ENCODE measurements at places on chromosomes 5 and 9.
A peak's percentile ranks its signal among the peaks of the same experiment; 100 is the strongest.

DNA sequence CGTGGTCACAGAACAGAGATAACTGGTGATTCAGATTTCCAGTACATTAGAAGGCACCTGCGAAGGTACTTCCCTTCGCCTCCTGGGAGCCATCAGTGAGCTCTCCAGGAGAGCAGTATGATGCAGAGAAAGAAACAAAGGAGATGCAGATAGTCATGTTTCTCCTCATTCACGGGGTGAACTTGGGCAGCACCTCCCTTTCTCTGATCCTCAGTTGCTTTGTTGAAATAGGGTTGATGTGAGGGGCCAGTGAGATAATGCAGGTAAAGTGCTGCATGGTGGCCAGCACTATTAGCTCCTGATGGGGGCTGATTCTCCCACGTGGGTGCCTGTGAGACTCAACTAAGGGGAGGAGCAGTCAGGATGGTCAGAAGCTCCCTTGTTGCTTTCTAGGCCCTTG lies 46.6 kb upstream of the ZNF169 start:
- no peak for DNase-seq

DNA sequence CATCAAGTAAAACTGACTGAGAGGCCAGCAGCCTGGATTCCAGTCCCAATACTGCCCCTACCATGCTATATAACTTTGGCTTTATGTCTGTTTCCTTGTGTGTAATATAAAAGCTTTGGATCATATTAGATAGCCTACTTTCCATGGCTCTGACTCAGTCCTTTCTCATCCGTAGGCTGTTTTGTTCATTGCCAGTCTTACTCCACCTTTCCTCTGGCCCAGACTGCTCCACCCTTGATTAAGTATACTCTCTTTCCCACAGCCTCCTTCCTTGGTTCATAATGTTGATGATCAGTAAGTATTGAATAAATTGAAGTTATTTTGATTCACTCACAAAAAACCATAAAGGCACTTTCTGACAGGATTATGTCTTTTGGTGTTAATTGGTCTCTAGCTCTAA lies 1.5 kb upstream of the MRPS30 start:
- no peak for DNase-seq

DNA sequence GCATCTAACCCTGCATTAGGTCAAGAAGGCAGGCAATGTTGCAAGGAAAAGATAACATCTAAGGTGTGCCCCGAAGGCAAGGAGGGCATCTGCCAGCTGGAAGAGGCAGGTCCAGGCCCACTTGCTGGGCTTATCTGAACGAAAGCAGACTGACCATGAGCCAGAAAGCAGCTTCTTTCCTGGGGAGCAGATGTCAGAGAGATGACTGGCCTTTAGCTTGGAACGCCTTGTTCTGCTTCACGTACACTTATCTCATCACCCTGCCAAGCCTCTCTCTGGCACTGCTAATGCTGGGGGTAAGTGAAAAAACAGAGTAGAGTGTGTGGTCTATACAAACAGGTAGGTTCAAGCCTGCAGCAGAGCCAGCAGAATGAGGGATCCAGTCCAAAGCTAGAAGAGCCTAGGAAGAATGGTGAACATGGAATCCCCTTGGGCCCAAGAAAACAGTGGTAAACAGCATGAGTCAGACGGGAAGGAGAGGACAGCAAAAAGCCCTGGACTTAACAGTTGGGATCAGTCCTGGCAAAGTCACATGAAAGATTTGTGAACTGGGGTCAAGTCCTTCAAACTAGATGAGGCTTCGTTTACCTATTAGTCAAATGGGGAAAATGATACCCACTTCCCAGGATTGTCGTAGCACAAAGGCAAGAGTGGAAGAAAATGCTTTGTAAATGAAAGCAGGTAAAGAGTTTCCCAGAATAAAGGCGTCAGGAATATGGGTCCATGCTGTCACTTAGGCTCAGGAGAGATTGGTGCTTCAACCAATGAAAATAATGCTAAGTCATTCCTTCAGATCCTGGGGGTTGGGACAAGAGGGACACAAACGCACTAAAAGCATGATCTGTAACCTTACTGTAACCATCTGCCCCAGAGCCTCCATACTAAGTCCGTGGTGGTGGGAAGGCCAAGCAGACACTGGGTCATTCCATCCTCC lies 200.9 kb downstream of the SLIT3 start:
- DNase-seq = no peak

- DNase-seq = peak; percentile 97
Observed at GRCh38 chr5:170278611-170279458, 18.7 kb downstream of the LCP2 start.

DNA sequence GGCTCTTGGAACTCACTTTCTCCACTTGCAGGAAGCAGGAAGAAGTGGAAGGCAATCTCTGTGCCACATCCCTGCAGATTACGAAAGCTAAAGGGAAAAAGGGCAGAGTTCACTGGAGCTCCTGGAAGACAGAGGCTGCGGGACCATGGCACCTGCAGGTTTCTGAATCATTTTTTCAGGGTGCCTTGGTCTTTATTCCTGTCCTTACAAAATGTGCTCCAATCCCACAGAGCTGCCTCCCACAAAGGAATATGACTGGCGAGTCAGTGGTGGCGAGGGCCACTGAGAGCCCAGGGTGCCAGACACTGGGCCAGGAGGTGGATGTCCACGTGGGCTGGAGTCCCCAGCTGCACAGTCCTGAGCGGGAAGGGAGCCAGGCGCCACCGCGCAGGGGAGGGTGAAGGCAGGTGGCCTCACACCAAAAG lies 183.0 kb downstream of the FANCC start:
- DNase-seq = no peak

DNA sequence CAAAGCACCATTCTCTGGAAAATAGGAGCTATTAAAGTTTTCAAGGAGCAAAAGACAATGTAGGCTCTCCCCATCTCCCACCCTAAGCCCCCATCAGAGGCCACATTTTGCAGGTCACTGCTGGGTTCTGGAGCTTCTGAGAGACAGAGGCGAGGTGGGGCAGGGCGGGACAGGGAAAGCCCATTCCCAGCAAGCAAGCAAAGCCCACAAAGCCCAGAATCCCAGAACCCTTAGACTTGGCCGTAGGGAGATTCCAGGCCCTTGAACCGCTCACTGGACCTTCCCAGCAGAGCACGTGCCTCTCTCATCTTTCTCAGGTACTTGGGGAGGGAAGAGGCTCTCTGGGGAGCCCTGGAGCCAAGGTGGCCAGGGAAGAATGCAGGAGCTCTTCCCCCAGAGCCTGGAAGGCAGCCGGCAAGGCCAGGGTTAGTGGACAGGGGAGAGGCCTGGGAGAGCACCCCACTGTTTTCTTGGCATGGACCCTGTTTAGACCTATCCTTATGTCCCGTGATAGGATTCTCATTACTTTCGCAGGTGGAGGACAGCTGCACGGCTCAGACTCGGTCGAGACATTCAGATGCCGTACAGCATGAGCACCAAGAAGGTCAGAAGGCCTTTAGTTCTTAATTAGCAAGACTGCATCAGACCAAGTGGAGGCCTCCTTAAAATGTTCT lies 52.4 kb downstream of the ZNF354C start:
- no peak for DNase-seq

DNA sequence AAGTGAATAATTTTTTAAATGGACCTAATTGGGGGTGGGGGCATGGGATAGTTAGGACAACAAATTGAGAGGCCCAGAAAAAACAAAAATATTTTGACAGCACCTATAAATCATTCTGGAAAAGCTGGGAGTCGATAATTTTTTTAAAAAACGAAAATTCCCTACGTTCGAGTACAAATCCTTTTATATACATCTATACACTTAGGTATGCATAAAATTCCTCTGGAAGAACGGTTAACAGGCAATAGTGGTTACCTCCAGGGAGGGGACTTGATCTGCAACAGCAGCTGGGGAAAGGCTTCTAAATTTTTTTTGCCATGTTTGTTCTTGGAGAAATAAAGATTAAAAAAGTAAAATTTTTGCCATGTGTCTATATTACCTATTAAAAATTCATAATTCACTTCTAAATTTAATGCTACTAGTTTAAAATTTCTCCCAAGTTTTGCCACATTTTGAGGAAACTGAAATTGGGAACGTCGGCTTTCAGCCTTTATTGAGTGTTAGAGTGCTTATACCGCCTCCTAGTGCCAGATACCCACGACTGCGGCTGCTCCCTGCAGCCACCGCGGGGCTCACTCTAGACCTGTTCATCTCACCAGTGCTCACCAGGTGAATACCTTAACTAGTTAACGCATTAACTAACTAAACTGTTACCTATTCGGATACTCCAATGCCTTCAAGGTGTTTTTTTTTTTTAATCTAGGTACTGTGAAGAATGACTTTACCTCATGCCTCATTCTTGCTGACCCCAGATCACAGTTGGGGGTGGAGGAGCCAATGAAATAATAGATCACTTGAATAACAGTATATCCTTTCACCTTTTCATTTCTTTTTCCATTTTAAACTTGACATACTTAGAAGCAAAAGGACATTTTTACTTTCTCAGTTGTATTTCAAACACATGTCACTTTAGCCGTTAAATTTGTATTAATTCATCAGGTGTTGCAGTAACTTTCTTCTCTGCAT lies 1.8 kb upstream of the BHMT start:
- DNase-seq = peak; percentile 34

DNA sequence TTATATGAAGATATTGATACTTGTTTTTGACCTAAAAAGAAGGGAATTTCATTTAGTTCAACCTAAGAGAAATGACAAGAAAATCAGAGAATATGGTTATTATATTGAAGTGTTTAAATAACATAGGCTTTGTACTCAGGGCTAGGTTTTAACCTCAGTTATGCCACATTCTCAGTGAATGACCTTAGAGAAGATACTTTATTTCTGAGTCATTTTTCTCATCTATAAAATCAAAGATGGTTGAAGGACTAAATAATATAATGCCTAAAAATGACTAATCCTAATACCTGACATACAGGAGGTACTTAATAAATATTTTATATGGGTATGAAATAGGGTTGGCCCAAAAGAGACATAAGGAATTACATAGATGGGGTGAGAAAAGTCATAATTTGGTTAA lies 32.3 kb downstream of the DIMT1 start:
- DNase-seq = no peak

All from CD8-positive, alpha-beta T cell (primary cell).